ENCODE measurements at places on chromosomes 7 and 10.

GRCh38 chr10:69936091-69936490 is 116.6 kb upstream of the MACROH2A2 start:
- DNase-seq, result no peak

GRCh38 chr7:103691291-103691690 is 245.3 kb upstream of the SLC26A5 start:
- no peak for DNase-seq

DNA sequence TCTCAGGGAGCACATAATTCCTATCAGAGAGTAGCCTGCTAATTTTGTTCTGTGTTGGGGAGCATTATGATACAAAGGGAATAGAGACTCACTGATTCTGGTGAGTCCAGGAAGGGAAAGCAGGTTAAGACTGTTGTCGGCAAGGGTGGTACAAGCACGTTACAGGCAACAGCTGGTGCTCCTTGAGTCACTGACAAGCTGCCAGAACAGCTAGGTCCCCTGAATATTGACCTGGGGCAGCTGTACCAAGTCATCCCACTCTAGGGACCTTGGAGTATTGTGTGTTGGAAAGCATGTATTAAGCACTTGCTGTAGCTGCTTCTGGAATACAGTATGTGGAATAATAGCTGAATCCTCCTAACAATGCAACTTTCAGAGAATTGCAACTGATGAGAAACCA is 37.0 kb upstream of the GLCCI1 start:
- no peak for DNase-seq

DNA sequence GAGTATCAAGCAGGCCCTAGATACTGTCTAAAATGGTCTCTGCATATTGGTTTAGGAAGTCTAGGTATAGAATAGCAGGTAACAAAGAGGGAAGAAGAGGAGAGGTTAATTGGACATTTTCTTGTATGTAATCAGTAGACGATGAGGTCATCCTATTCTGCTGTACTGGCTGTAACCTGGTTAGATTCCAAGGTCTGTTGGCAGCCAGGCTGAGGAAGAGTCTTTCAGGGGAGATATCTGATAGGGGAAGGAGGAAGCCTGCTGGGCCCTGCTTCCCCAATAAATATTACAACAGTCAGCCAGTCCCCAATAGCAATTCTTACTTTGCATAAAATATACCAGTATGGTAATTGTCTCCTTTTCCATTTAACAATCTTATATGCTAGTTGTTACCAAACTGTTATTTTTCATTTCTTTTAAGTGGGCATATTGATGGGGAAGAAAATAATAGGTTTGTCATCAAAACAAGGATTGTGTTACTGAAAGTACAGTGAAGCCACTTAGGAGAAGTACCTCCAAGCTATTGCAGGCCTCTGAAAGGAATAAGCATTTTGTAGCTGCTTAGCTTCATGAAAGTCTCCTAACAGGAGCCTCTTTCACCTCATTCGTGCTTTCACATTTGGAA is 186.4 kb downstream of the LRRC4 start:
- DNase-seq, result peak; percentile 49

DNA sequence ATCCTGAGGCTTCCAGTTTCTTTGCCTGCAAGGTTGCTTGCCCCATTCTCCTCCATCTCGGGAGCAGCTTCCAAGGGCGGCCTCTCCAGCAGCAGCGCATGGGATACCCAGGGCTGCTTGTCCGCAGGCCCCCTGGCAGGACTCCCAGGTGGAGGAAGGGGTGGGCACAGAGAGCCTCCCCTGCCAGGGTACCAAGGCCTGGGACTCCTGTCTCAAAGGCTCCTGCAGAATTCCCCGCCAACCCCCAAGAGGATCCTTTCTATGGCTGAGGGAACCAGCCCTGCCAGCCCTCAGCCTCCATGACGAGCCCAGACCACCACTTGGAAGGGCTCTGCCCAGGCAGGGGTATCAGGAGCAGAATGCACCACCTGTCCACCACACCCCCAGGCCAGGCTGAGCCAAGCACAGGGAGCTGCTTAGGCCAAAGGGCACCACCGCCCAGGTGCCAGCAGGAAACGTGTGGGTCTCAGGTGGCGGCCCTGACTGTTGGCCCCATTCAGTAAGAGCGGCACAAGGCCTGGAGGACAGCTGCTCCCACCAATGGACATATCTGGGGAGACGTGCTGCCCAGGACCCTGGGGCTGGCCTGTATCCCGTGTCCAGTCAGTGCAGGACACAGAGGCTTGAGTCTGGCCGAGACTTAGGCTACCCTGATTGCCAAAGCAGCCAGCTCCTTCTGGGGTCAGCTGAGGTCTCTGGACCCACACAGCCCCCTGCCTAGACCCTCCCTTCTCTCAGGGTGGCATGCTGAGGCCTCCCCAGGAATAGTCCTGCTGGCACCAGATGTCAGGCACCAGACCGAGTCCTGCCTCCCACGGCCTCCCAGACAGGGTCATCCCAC is 33.8 kb upstream of the INPP5A start:
- DNase-seq, result no peak

DNA sequence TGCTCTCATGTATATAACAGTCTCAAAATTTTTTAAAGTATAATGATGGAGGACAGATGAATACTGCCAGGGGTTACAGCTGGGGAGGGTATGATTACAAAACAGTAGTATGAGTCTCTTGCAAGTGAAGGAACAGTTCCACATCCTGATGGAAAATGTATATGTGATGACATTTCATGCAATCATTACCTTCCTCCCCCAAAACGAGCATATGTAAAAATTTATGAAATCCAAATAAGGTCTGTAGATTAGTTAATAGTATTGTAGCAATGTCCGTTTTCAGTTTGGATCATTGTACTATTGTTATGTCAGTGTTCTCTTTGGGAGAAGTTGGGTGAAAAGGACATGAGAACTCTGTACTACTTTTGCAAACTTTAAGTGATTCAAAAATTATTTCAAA is 38.0 kb downstream of the DRGX start:
- DNase-seq, result no peak

- DNase-seq, result peak; percentile 85
Observed at GRCh38 chr7:85041605-85042216, 145.1 kb downstream of the SEMA3D start.
